ENCODE measurements at places on chromosomes 5 and 9.

- DNase-seq = no peak
Observed at GRCh38 chr5:154311362-154311761, 120.8 kb downstream of the GALNT10 start.

GRCh38 chr9:84705128-84705527 is 35.6 kb downstream of the NTRK2 start:
- no peak for DNase-seq

DNA sequence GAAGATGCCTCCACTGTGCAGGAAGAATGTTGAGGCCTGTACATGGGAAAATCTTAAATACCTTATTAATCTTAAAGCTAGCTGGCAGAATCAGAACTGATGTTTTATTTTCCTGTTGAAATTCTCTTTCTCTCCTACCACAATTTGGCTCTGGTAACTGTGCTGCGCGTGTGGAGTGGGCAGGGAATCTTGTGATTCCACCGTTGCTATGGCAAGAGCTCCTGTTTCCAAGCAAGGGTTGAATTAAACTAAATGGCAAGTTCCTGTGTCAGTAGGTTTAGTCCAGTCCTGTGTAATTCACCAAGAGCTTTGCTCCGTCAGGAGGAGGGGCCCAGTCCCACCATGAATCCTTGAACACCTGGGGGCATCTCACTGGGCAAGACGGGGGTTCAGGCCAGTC is 36.4 kb downstream of the NXNL2 start:
- no peak for DNase-seq

DNA sequence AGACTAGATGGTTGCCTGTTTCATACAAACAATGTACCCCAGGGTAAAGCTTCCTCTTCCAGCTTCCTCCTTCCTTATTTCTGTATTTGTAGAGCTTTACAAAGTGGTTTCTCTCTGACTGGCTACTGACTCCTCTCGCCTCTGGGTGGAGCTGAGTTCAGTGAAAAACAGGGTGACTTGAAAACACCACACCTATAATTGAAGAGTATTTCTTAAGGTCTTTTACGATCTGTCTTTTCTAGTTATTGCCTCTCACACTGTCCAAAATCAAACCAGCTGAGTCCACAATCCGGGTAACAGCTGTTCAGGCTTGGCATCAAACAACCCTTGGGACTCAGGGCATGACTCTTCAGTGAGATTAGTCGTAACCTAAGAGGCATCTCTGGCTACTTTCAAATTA is 200.4 kb downstream of the ARRDC3 start:
- no peak for DNase-seq

GRCh38 chr9:99030092-99030511 is 74.8 kb upstream of the TGFBR1 start:
- no peak for DNase-seq

DNA sequence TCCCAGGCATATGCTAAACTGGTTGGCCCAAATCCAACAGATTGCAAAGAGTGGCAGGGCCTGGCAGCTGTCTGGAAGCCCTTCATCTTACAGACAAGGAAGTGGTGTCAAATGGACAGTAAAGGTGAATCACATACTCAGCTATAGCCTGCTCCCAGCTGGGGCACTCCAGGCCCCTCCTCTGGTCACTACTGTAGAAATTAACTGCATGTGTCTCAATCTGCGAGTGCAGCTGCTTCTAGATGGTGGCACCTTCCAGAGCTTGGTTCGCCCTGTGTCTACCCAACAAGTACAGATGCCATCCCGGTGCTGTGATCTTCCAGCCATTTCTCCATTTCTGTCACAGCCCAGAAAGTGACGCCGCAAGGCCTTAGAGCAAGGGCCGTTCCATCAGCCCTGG is 50.2 kb downstream of the OTULIN start:
- DNase-seq = no peak

GRCh38 chr5:179284751-179285631 is 60.3 kb downstream of the ADAMTS2 start:
- no peak for DNase-seq

DNA sequence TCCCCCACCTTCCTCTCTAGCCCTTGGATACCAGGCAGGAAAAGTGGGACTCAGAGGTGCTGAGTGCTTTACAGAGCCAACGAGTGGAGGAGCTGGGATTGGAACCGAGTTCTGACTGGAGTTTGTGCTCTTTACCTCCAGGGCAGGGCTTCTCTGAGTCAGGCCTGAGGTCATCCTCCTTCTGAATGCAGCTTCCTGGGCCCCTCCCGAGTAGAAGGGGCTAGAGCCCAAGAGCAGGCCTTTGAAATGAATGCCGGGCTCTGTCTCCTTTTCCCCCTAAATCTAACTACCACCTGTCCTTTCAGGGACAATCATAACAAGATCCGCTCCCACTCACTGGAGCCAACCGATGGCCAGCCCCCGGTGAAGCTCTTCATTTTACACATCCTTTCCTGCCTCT is 12.7 kb downstream of the PTGES start:
- DNase-seq = no peak

Measured in stimulated activated CD8-positive, alpha-beta memory T cell treated with anti-CD3 and anti-CD28 coated beads, Interleukin-15, amount 100 ng/mL, for 4 hours (primary cell).